ENCODE measurements at places on chromosomes 12 and 14. TPM values are rescaled to one million over a fixed set of nuclear protein-coding genes. Genes with fewer than 3 reads are reported as not detected.
A peak's percentile ranks its signal among the peaks of the same experiment; 100 is the strongest.

The SDR39U1 gene
- total RNA-seq, result 79.9 TPM

The HHIPL1 gene
- total RNA-seq, result not detected

The ENDOU gene
- total RNA-seq, result not detected

The CNTN1 gene
- total RNA-seq, result not detected

The SRRM4 gene
- total RNA-seq, result not detected

The KCNK13 gene
- total RNA-seq, result 0.20 TPM

The BICDL1 gene
- 134 TPM for total RNA-seq

The INSM2 gene
- not detected for total RNA-seq

The ADCY4 gene
- total RNA-seq, result 10.7 TPM

The LIN7A gene
- total RNA-seq, result 0.25 TPM

The WIF1 gene
- not detected for total RNA-seq

The PGF gene
- total RNA-seq, result not detected

The VAMP1 gene
- total RNA-seq, result 67.3 TPM

DNA sequence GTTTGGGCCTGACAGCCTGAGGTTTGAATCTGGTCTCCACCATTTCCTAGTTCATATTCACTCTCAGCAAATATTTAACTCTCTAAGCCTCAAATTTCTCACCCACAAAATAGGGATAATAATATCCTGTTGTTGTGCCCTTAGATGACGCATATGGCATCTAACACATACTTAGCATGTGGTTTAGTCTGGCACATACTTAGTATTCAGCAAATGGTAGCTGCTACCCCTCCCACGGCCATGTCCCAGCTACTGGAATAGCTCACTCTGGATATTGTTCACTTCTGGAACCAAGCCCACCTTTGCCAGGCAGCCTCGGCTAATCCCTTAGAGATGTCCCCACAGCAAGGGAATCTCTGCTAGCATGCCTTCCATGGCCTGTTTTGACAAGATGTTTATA is 53.3 kb downstream of the BICD1 start:
- no peak for DNase-seq

DNA sequence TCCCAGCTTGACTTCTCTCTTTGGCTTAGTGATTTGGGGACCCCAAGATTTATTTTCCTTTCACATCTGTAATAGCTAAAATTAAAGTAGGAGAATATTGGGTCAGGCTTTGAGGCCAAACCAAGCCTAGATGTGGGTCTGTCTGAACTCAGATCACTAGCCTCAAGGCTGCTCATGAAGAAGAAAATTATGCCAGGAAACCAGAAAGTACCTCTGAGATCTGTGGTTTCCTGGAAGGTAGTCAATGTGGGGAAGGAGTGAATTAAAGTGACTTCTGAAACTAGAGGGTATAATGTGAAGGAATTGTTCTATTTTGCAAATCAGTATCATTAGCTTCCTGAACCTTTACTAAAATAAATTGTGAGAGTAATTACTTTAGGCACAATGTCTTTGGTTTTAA is 13.4 kb upstream of the CLEC12A start:
- DNase-seq, result no peak

DNA sequence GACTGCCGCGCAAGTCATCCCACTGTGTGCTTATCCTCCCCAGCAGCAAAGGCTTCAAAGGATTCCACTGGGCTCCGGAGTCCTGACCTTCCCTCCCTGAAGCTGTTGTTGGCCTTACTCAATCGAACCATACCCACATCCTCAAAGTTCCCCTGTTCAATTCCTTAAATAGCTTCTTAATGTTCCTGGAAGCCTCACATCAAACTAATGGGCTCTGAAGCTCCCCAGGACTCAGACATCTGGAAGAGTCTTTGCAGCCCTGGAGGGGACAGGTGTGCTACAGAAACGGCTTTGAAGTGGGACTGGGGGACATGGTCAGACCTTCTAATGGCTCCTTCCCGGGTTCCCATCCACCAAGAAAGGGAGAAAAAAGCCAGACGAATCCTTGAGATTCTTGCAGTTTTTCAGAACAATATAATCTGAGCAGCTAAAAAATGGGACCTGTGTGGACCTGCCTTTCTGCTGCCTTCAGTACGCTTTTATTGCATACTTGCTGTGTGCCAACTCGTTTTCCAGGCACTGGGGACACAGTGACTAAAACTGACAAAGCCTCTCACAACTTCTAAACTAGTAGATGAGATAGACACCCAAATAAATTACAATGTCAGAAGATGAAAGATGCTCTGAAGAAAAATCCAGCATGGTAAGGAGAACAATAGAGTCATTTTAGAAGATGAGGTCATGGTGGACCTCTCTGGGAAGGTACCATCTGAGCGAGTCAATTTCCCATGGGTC is 204.5 kb downstream of the MON2 start:
- no peak for DNase-seq

GRCh38 chr12:119807380-119807779 is 69.7 kb downstream of the CIT start:
- no peak for DNase-seq

DNA sequence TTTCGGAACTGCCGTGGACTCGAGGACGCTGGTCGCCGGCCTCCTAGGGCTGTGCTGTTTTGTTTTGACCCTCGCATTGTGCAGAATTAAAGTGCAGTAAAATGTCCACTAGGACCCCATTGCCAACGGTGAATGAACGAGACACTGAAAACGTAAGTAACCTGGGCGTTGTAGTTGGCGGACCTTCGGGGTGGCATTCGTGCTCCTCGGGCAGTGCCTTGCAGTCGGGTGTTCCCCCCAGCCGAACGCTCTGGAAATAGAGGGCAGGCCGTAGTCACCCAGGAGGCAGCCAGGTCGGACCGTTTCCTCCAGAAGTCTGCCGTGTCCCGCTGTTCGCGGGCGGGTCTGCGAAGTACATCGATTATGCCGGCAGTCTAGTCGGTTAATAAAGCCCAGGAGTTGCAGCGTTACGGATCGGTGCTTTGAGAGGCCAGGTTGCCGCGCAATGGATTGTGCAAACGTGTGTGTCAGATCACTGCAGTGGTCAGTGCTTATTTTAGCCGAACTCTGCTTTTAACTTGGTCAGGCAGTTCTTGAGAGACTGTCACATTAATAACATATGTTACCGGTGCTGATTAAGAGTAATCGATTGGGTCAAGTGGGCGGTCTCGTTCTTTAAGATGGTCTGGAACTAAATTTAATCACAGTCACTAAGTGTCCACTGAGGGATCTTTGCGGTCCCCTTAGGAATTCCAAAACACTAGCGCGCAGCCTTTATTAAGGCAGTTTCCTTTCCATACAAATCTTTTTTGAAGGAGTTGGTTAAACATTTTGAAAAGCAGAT is 906 bp downstream of the MARK3 start:
- DNase-seq, result peak; percentile 28

DNA sequence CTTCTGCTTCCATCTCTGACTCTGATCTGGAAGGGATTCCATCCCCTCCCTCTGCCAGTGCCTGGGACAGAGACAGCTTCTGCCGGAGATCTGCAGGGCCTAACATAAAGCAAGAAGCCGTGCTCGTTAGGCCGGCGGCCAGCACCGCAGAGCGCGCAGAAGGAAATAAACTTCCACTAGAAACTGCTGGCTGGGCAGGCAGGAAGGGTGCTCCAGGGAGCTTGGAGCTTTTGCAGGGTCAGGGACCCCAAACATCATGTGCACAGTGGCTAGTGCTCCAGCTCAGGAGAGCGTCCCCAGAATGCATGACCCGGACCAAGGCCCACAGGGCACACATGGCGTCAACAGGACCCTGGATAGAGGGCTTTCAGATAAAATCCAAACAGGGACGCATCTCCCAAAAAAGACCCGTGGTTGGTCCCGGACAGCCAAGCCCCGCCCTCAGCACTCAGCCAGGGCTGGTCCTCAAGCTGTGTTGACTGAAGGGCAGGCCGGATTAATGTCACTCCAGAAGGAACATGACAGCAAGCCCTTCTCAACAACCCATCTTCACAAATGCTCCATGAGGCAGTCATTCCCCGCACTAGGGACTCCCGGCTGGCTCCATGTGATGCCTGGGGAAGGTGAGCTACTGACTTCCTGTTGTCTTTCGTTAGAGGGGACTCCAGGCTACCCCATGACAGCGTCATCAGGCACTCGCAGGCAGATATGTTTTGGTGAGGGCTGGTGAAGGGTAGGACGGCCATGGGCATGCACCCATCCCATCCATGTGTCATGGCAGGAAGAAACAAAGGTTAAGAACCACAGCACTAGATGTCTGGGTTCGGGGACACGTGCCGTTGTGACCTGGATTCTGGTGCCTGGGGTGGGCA is 121.5 kb downstream of the CALM1 start:
- no peak for DNase-seq

DNA sequence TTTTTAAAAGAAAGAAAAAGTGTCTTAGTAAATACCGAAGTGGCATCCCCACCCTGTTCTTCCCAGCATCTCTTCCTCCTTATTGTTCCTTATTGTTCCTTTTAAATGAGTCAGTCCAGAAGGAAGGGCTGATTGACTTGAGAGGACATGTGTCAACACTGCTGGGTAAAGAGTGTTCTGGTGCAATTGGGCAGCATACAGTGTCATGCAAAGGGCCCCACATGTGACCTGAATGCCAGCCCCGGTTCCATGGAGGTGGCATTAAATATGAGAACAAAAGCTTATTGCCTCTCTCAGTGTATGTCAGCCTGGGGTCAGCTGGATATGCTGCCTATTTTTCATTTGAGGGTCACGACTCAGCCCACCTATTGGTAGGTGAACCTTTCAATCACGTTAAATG is 58.9 kb upstream of the RIC8B start:
- no peak for DNase-seq

GRCh38 chr12:78804262-78804661 is 60.3 kb upstream of the SYT1 start:
- no peak for DNase-seq

DNA sequence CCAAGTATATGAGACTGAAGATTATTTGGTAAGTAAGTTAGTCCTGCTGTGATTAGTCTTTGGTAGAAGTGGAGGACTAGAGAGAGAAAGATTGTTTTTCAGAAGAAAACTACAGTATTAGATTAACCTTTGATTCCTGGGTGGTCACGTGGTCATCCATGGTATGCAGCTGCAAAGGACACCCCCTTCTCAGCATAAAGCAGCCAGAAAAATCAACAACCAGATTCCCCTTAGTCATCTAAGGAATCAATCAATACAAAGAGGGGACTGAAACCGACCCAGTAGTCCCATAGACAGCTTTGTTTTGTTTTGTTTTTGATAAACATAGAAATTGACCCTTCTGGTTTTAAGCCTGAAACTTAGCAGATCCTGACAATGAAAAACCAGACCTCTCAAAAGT is 30.3 kb upstream of the MDGA2 start:
- no peak for DNase-seq

- DNase-seq, result no peak
Measured at GRCh38 chr12:13032164-13032563, 12.0 kb upstream of the FAM234B start.

- no peak for DNase-seq
Measured at GRCh38 chr12:128627659-128628058, 196.1 kb downstream of the SLC15A4 start.

GRCh38 chr12:47709237-47709636 is 3.4 kb upstream of the RPAP3 start:
- no peak for DNase-seq

DNA sequence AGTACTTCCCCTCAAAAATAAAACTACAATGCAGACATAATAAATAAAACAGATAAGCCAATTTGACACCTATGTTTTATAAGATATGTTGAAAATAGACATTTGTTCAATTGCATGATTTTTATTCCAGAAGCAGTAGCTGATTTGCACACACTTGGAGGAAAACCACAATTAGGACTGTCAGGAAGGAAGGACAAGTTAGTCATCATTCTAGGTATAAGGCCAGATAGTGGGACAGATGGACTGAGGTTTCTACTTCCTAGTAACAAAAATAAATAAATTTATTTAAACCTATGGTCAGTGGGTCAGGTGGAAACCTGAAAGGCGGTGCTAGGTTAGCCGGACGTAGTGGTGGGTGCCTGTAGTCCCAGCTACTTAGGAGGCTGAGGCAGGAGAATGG is 141.8 kb upstream of the RASSF8 start:
- DNase-seq, result no peak

DNA sequence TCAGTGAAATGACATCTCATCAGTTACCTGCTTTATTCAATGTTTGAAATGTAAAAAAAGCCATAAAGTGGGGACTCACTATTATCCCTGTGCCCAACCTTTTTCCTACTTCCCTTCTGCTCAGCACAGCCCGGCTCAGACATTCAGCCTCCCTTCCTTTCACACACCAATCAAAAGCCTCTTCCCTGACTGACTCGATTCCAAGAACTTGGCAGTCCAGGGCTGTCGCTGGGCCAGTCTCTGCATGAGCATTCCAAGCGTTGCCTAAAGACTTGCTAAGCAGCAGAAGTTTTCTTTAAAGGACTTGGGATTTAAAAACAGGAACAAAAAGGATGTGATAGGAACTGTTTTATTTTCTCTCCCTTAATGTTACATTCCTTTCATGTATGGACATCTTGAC is 22.7 kb downstream of the ITPR2 start:
- DNase-seq, result no peak

GRCh38 chr14:65850429-65851135 is 438.1 kb downstream of the FUT8 start:
- DNase-seq, result peak; percentile 12

- no peak for DNase-seq
Measured at GRCh38 chr14:52583544-52583943, 30.9 kb downstream of the GPR137C start.

- DNase-seq, result peak; percentile 43
Measured at GRCh38 chr12:52007158-52007921, 594 bp downstream of the TAMALIN start.

DNA sequence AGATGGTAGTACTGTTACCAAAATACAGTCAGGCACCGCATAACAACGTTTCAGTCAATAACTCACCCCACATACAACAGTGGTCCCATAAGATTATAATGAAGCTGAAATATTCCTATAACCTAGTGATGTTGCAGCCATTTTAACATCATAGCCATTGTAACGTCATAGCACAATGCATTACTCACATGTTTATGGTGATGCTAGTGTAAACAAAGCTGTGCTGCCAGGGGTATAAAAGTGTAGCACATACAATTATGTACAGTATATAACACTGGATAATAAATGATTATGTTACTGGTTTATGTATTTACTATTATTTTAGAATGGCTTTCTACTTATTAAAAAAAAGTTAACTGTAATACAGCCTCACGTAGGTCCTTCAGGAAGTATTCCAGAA is 37.0 kb downstream of the GPR137C start:
- no peak for DNase-seq

- DNase-seq, result no peak
Measured at GRCh38 chr14:101371799-101372793, 189.2 kb upstream of the DIO3 start.

GRCh38 chr14:99971087-99971940 is 93.9 kb upstream of the EVL start:
- DNase-seq, result peak; percentile 71

GRCh38 chr12:14066021-14066420 is 84.6 kb upstream of the GRIN2B start:
- no peak for DNase-seq
